AG04450 (cell line): ENCODE measurements at places on chromosomes 12 and 14.

GRCh38 chr14:43786066-43786762 lies 720.9 kb downstream of the FSCB start:
- DNase-seq, result no peak

DNA sequence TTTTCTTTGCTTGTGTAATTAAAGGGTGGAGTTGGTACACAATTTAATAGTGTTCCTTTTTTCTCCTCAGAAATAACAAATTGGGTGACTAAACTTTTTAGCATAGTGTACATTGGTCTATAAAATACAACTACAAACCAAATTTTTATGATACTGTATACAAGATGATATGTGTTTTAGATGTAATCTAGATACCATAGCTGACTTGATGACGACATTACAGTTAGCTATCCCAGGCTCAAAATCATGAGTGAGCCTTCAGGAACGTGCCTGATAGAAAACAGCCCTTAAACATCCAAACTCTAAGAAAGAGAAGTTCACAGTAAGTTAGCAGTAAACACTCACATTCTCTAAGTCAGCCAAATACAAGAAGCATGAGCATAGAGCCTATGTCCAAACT lies 99.0 kb upstream of the SSTR1 start:
- peak; percentile 81 for DNase-seq

GRCh38 chr12:64627771-64628170 lies 17.5 kb downstream of the RASSF3 start:
- DNase-seq, result peak; percentile 74

DNA sequence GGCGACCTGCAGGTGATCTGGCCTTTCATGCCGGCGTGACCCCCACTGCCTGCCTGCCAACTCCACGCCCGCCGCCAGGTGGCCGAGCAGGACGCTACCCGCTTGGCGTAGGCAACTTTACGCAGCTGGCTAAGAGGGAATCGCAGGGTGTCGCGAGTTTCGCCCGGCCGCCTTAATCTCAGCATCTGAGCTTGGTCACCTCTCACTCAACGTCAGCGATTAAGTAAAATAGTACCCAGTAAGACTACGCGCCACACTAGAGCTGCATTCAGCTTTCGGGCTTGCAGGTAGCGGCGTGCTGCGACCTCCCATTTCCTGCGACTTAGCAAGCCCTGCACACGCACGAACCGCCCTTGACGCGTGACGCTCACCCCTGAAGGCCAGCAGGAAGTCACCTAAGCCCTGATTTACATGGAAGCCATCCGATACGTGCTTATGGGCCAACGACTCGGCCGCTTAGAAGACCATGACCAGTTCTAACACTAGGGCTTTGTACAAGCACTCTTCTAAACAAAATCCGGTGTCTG lies 33.2 kb downstream of the WBP11 start:
- no peak for DNase-seq

GRCh38 chr14:68977718-68978171 lies 1.4 kb downstream of the ACTN1 start:
- DNase-seq, result peak; percentile 96

- no peak for DNase-seq
These were observed 15.9 kb upstream of the FAR2 start for GRCh38 chr12:29133181-29133580.
